ENCODE measurements at places on chromosomes 4 and X. TPM values are rescaled to one million over a fixed set of nuclear protein-coding genes. Genes with fewer than 3 reads are reported as not detected.

Gene HTT
- 24.7 TPM for total RNA-seq

Gene CXCL9
- not detected for total RNA-seq

GRCh38 chr4:17688011-17688441 is 73.6 kb downstream of the MED28 start:
- DNase-seq = no peak

- DNase-seq = no peak
These were observed 6.2 kb downstream of the JADE3 start for GRCh38 chrX:46918434-46918833.

Gene ADH1B
- 0.98 TPM for total RNA-seq

- no peak for DNase-seq
These were observed 27.0 kb upstream of the PROM1 start for GRCh38 chr4:16110661-16111290.

GRCh38 chr4:122762520-122762919 is 30.0 kb downstream of the BBS12 start:
- DNase-seq = no peak

DNA sequence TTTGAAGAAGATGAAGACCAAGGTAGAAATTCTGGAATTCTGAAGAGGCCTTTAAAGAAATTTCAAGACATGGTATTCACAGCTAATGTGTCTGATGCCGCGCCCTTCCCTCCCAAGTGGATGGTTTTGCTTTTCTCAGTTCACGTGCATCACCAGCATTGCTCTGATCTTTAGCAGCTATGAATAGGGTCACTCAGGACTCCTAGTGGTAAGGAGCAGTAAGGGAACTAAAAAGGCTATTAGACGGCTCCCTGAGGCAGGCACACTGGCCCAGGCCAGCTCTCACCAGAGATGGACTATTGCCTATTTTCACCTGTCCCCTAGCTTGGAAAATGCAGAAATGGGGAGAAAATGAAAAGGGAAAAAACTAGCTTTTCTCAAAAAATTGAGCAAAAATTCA is 447.5 kb upstream of the RASGEF1B start:
- no peak for DNase-seq

DNA sequence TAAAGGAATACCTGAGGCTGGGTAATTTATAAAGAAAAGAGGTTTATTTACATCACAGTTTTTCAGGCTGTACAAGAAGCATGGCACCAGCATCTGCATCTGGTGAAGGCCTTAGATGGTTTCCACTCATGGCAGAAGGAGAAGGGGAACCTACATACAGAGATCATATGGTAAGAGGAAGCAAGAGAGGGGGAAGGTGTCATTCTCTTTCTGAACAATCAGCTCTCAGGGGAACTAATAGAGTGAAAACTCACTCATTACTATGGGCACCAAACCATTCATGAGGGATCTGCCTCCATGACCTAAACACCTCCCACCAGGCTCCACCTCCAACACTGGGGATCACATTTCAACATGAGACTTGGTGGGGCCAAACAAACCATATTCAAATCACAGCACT is 61.7 kb upstream of the PPP1R2C start:
- DNase-seq = no peak

DNA sequence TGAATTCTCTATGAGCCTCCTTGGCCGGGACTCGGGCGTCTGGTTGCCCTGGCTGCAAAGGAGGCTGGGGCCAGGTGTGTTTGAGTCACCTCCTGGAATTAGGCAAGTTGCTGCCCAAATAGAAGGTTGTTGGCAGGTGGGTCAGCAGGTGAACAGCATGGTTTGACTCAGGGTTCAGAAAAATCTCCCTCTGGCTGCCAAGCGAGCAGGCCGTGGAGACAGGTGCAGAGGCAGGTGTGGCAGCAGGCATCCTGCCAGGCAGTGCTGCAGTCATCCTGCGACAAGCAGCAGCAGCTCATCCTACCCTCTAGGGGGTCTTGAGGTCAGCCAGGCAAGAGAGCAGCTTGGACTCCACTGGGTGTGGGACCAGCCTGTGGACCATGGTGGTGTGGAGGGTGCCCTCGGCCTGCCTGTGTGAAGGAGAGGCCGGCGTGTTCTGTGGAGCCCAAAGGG is 8.2 kb downstream of the MSANTD1 start:
- no peak for DNase-seq

DNA sequence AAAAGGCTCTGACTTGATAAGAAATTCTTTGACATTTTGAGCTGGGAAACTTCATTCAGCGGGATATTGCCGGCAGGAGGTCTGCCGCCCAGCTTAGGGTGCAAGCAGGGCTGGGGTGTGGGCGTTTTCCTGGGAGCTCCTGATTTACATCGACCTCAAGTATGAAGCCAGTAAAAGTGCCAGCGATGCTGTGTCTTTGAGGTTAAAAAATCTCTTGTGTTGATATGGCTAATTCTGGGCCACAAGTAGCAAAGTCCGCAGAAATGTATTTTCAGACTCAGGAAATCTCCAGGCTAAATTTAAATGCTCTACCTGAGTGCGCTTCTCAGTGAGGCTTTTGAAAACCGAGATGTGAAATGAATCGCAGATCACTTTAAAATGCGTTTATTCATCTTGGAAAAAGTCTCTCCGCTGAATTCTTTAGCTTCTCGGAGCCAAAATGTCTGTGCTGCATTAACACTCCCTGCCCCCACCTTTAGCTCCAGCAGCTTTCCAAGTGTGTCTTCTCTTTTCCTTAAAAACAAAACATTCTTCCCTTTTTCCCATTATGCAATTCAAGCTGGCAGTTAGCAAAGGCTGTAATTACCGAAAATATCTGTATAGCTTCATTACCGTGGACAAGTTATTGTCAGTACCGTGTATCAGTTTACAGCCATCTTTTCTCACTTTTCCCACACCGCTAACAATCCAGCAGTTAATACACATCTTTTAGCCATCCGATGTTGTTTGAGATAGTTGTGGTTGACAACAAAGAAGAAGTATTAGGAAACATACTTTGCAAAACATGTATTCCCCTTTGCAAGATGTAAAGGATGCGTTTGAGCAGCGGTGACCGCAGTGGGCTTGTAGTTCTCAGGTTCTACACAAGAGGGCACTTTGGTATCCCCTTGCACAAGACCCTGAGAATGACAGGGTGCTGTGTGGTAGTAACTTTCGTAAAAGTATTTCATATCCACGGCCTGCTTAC is 136.0 kb upstream of the STX18 start:
- DNase-seq = no peak

Gene TBX22
- total RNA-seq = not detected
